C1 segment of cervical spinal cord (tissue), 14 donors: ENCODE measurements at places on chromosomes 2 and 18.

DNA sequence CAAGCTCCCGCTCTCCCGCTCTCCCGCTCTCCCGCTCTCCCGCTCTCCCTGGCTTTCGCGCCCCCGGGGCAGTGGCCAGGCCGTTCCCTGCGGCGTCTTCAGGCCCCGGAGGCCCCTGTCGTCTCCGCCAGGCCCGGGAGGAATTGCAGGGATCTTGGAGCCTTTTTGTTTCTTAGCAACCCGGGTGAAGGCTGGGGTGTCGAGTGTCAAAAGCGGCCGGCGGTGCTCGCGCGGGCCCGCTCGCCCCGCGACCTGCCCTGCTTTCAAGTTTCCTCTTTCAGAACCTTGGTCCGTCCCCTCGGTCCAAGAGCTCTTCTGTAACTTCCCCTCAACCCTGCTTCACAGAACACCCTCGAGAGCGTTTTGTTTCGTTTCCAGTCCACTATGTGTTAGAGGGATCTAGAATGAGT, 1.4 kb downstream of the RNF138 start:
- no peak for DNase-seq

DNA sequence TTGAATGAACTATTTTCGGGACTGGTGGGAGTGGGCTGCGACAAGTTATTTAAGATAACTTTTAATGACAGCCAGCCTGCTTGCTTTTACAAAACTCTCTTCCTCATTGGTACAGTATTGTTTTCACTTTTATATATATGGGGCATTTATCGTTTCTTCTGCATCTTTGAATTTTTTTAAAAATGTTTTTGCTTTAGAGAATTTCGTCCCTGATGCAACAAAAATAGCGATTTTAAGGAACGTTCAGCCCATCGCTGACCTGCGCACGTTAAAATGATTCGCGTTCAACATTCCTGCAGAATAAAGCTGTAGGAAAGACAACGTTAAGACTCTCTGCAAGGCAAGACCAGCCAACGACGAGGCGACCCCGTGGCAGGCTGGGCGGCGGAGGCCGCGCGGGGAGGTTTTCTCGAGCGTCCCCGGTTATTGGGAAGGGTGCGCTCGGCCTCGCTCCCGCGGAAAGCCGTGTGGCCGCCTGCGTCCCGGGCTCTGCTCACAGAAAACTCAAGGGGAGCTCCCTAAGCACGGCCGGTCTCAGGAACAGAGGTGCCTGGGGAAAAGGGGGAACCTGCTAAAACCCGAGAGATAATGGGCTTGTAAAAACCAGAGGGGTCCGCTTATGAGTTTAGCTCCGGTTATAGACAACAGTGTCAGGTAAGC, 3.0 kb downstream of the PAX8 start:
- no peak for DNase-seq

DNA sequence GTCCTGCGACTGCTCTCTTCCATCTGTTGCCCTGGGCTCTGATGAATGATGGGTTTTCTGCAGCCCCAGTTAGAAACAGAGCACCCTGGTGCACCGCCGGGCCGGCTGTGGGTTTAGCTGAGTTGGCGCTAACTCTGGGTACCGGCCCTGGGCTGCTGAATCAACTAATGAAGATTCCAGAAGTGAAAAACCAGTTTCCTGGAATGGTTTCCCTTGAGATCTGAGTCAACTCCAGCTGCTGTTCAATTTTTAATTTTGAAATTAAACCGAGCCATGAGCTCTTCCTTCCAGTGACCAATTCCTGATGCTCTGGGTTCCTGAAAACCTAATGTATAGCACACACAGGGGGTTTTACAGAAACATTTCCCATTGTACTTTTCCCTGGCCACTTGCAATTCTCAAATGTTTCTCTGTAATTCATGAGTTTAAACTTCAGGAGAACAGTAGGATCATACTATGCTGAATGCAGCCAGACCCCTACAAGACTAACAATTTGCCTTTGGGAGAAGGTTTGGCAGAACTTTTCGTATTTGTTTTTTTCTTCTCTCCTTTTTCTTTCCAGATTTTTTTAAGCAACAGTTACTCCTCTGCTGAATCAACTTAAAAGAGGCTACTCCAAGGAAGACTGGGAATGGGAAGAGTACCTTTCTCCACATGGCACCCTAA, 5.5 kb downstream of the COL6A3 start:
- no peak for DNase-seq

DNA sequence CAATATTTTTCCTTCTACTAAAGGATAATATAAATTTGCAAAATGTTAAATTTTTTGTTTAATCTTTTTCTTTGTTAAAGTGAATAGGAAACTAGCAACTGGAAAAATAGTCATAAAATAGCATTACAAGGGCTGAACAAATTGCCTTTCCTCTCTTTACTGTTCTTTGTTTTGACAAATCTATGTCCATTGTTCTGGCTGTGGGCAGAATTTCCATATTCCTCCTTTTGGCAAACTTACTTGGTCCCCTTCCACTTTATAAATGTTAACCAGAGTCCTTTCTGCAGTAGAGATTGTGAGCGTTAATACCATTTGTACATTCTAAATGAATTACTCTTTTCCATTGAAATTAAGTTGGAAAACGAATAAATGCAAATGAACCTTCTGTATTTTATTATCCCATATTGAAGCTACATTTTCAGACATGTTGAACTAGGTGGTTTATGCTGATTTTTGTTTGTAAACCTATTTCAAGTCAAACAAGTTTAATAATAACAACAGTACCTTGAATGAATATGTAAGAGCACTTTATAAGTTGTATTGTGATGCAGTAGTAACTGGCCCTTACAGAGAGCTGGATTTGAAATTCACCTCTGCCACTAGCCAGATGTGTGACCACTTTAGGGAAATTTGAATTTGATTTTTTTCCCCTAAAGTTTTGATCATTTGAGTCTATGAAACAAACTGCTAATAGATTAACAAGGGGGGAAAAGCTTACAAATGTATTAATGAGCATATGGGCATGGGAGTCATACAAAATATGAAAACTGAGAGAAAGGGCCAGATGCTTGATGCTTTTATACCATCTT, 3.3 kb downstream of the RNF125 start:
- no peak for DNase-seq

GRCh38 chr2:160920791-160921303, 239.4 kb upstream of the TANK start:
- DNase-seq = no peak

DNA sequence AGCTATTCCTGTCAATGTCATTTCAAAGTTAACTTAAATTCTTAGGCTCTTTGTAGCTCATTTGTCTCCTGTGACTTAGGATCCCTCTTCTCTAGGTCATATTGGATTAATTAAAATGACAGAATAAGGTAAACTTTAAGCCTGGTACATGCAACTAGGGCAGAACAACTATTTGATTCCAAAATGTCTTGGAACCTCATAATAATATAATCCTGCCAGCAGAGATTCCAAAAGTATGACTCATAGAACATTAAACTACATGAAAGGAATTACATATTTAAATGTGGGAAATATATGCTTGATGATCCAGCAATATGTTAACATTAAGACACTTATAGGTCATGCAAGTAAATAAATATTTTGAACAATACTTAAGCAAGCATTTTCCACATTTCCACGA, 63.3 kb downstream of the COL3A1 start:
- DNase-seq = no peak

DNA sequence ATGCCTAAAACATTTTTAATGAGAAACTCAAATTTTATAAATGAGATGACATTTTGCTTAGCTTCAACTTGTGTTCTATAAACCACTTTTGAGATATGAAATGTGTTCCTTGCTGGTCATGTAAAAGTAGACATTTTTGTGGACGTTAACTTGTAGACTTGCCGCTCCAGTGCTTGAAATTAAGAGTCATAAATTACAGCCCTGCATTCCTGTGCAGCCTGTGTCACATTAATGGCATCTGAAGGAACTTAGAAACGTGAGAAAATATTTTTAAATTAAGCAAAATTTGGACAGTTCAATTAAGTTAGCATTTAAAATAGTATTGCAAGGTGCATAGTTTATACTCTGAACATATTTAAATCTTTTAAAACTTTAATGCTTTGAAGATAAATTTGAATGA, 98.3 kb upstream of the LDLRAD4 start:
- DNase-seq = no peak

- no peak for DNase-seq
Observed at GRCh38 chr2:65213035-65213434, 14.6 kb upstream of the ACTR2 start.

- DNase-seq = no peak
Observed at GRCh38 chr2:76861708-76862107, 660.5 kb downstream of the LRRTM4 start.

DNA sequence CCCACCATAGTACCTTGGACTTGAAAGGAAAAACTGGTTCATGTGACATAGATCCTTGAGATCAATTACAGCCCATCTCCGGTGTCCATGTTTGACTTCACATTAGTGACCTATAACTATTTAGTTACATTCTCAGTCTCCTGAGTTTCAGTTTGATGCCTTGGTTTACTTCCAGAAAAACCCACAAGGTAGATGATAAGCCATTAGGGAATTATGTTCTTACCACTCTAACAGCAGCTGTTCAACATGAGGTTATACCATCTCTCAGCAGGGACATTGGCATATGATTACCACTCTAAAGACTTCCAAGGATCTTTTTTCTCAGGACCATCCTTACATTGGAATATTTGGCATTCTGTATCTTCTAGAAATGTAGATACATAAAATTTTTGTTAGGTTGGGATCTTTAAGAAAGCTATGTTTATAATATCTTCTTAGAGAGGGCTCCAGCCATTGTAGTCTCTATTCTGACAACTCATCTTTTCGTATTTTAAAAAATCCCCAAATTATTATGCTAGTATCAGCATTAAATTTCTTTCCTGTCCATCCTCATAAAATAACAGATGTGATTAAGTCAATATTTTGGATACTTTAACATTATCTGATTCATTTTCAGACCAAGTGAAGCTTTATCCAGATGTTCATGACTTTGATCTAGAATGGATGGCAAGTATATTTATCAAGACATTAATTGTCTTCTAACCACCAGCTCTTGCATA, 258.9 kb downstream of the RDH14 start:
- no peak for DNase-seq

DNA sequence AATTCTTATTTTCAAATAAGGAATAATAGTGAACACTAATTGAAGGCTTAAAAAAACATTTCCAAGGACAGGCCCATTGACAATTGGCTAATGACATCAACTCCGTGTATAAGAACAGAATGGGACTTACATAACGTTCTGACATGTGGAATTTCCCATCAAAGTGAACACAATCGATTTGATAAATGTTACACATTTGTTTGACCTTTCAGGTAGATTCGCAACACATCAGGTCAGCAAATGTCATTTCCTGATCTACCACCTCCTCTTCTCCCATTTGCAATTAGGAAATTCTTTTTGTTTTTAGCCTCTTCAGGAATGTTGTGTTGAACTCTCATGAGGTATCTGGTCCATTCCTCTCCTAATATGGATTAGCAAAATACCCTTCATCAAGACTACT, 292.9 kb upstream of the SLC14A2 start:
- DNase-seq = no peak

- no peak for DNase-seq
Observed at GRCh38 chr2:78540255-78540654, 485.2 kb upstream of the REG3G start.

DNA sequence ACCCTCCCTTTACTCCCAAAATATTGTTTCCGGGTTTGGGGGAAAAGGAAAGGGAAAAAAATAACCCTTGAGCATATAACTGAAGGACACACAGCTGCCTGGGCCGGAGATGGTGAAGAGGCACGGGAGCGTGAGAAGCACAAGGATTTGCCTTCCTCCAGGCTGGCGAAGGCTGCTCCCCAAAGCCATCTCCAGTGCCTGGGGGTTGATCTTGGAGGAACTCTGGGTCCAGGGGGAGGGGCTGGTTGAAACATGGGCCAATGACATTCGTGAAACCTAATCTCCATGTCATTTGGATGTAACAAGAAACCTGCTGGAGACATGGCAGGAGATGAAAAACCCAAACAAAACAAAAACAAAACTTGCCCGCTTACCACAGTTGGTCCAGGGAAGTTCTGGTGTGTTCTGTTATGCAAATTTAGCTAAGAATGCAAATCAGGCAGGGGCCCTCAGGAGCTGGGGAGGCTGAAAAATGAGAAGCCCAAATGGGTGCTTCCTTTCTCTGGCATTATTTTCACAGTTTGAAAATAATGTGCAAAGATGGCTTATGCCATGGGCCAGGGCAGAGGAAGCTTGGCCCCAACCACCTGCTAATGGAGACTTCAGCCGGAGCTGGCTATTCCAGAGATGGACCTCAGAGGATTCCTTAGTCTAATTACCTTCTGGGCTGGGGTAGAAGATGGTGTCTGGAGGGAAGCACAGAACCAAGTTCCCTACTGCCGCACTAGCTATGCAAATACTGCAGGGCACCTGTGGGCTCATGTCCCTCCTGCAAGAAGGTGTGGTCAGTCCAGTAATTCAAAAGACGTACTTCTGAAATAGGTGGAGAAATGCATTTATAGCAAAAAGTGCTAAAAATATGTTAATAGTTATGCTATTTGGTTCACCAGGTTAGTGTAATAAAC, 180.9 kb downstream of the BCL2 start:
- no peak for DNase-seq

DNA sequence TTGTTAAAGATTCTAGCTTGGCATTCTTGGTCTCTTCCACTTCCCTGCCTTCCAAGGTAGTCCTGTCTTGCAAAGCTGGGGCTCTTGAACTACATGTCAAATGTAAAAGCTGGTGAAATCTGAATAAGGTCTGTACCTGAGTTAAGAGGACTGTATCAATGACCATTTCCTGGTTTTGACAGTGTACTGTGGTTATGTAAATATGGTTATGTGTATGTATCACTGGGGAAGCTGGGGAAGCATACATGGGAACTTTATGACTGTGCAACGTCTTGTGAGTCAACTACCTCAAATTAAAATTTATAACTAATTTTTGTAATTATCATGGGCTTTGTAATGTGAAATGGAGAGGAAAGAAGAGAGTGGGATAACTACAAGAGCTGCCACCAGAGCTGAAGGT, 81.7 kb downstream of the COL4A4 start:
- no peak for DNase-seq

- DNase-seq = no peak
Observed at GRCh38 chr2:27977731-27978312, 87.3 kb downstream of the BABAM2 start.

- DNase-seq = no peak
Observed at GRCh38 chr18:11391661-11392060, 217.7 kb upstream of the SLC35G4 start.

DNA sequence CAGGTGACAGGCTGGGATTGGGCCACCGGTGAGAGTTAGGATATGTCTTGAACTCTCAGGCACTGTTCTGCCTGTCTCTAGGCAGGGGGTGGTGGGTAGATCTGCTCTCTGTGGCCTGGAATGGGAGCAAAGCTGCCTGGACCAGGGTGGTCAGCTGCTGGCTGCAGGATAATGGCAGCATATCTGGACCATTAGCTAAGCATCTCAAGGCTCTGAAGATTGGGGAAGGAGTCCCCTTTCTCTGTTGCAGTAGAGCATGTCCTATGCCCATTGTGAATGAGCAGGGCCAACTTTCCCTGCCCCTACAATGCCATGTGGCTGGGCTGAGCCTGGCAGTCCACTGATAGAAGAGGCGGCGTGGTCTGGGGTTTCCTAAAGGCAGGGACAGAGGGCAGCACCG, 34.6 kb downstream of the LOXHD1 start:
- DNase-seq = no peak

- DNase-seq = no peak
Observed at GRCh38 chr2:202278944-202279343, 13.4 kb downstream of the NOP58 start.
